Upper lobe of right lung (tissue), 1 donor: ENCODE measurements at places on chromosomes 16 and 17. TPM values are rescaled to one million over a fixed set of nuclear protein-coding genes. Genes with fewer than 3 reads are reported as not detected.

GRCh38 chr17:29840884-29841283, 89.1 kb downstream of the SSH2 start:
- DNase-seq: no peak
- H3K4me3 ChIP-seq: no peak overlapping the region
- no peaks in the 10 kb centered on the region for H3K36me3 ChIP-seq
- H3K4me1 ChIP-seq: peaks cover 3% of the 10 kb centered on the region

DNA sequence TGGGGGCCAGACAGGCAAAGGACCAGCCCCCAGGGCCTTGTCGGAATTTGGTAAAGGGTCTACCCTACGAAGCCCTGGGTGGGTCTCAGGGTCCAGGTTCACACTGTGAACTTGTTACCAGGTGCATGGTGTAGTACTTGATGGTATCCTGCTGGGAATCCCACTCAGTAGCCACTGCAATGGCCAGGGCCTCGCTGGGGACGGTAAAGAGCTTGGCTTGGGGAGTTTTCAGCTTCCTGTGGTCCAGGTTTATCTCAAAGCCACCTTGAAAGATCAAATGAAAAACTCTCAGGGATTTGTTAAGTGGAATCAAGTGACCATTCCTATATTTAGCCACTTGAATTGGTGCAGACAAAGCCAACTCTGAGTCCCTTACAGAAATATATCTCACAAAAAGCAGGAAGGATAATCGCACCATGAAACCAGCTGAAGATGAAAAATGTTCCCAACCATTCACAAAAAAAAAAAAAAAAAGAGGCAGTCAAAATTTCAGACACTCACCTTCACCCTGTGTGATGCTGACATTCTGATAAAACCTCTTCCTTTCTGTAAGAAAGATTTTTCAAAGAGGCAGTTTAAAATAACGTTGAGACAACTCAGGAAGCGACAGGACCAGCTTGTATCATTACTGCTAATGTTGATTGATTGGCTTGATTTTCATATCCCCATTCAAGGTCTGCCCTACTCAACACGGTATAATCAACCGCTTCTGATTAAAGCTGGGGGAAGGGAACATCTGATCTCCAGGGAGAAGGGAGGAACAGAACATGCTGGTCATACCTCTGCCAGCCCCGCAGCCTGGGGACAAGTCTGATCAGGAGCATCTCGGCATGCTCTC, 10.6 kb downstream of the ATPAF2 start:
- peaks cover 6% of the 10 kb centered on the region for H3K4me1 ChIP-seq
- no peak overlapping the region for H3K27ac ChIP-seq
- H3K36me3 ChIP-seq: peaks cover 6% of the 10 kb centered on the region
- no peak overlapping the region for H3K4me3 ChIP-seq
- DNase-seq: no peak

- H3K4me3 ChIP-seq: no peak overlapping the region
- DNase-seq: no peak
- H3K4me1 ChIP-seq: no peaks in the 10 kb centered on the region
- H3K27me3 ChIP-seq: no peaks in the 10 kb centered on the region
Measured at GRCh38 chr17:69090365-69090764, 29.6 kb upstream of the ABCA9 start.

- no peaks in the 10 kb centered on the region for H3K27me3 ChIP-seq
- H3K4me1 ChIP-seq: peaks cover 89% of the 10 kb centered on the region
- H3K4me3 ChIP-seq: no peak overlapping the region
- peak overlapping the region; percentile 77 for H3K27ac ChIP-seq
- no peak for DNase-seq
Measured at GRCh38 chr17:78387977-78388941, 9.8 kb downstream of the PGS1 start.

DNA sequence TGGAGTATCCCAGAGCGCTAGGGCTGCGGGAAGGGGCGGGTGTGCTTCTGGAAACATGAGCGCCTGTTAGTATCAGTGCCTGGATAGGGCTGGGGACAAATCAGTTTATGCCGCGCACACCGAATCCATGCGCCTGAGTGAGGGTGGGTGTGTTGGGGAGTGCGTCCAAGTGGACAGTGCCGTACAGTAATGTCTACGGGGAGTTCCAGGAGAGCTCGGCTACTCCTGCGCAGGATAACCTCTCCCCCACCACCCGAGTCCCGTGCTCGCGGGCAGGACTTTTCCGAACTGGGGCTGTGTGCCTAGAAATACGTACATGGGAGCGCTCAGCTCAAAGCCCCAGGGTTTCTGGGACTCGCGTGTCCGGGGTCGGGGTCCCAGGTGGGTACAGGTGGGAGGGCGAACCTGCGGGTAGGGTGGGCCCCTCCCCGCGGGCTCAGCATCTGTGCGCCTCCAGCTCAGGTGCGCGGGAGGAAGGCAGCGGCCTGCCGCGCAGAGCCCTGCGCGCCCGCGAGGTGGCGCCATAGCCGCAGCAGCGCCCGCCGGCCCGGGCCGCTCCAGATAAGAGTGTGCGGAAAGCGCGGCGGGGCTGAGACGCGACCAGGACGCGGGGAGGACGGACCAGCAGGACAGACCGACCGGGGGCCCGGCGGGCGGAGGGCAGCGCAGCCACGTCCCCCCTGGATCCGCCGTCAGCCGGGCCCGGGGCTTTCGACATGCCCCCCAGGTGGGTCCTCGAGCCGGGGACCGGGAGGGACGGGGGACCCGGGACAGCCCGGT, at the start of gene HIC1:
Gene HIC1 (plus strand): TSS at position 592 of the 780 bp plus-strand sequence. CDS start 1,588 bp downstream, outside the sequence.
- peaks cover 5% of the 10 kb centered on the region for H3K27me3 ChIP-seq
- peaks cover 3% of the 10 kb centered on the region for H3K36me3 ChIP-seq
- DNase-seq: peak; percentile 87
- H3K27ac ChIP-seq: peak within 1 kb of the TSS; percentile 84

- H3K4me1 ChIP-seq: no peaks in the 10 kb centered on the region
- no peak overlapping the region for H3K27ac ChIP-seq
- DNase-seq: no peak
- H3K36me3 ChIP-seq: no peaks in the 10 kb centered on the region
- H3K4me3 ChIP-seq: no peak overlapping the region
Measured at GRCh38 chr16:74107795-74108610, 188.6 kb upstream of the PSMD7 start.

DNA sequence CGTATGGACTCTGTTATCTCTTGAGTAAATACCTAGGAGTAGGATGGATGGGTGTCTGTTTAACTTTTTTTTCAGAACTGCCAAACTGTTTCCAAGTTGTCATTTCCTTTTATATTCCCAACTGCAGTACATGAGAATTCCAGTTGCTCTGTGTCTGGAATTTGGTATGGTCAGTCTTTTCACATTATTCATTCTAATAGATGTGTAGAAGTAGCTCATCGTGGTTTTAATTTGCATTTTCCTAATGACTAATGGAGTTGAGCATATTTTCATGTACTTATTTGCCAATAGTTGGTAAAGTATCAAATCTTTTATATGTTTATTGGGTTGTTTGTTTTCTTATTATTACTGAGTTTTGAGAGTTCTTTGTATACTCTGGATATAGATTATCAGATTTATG, 27.0 kb downstream of the MRTFB start:
- H3K27ac ChIP-seq: peak overlapping the region; percentile 48
- H3K27me3 ChIP-seq: no peaks in the 10 kb centered on the region

DNA sequence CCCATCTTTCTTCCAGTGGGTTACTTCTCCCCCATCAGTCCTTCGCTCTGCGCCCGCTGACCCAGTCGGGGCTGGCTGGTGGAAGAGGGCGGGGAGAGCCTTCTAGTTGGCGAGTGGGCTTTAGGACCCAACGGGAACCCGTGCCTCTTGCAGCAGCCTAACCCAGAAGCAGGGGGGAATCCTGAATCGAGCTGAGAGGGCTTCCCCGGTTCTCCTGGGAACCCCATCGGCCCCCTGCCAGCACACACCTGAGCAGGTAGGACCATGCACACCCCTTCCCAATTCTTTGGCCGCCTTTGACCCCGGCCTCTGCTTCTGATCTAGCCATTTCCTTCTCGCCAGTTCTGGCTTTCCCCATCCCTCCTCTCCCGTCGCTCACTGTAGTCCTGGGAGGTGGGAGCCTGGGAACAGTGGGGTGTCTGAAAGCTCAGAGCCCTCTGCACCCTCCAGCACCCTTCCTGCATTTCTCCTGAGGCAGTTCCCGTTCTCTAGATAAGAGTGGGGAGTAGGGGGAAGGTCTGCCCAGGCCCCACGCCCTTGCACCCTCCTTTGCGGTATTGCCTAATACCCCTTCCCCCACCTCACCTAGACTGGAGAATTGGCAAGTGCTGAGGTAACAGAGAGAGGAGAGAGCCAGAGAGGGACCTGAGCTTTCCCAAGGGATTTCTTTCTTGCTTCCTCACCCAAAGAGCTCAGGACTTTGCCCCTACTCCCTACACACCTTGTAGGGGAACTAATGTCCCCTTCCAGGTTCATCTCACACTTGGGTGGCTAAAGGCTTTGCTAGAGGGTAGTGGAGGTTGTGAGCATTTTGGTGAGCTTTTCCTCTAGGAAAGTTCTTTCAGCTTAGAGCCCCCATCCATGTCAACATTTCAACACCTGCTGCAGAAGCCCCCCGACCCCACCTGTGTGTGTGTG, at the start of gene RARA:
Gene RARA (plus strand): TSS at position 150 of the 918 bp plus-strand sequence. CDS start 22,039 bp downstream, outside the sequence.
- H3K27ac ChIP-seq: peak within 1 kb of the TSS; percentile 82
- peak; percentile 83 for DNase-seq
- H3K4me1 ChIP-seq: peaks cover 87% of the 10 kb centered on the region
- no peaks in the 10 kb centered on the region for H3K36me3 ChIP-seq
- no peaks in the 10 kb centered on the region for H3K27me3 ChIP-seq

DNA sequence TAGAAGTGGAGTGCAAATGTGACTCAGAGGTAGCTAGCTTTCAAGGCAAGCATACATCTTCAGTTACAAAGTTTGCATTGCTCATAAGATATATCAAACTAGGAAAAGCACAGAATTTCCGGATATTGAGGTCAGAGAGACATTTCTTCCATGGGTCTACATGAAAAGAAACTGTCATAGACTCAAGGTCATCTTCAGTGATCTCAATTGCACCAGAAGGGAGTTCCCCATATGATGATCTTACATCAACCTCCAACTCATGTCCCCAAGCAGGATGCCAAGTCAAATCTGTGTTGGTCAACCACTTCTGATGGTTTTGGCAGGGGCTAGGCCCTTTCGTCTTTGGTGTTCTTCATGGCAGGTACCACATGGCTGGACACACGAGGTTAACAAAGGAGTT, 459.9 kb upstream of the MAF start:
- H3K27ac ChIP-seq: no peak overlapping the region
- H3K36me3 ChIP-seq: no peaks in the 10 kb centered on the region
- no peaks in the 10 kb centered on the region for H3K4me1 ChIP-seq
- no peak for DNase-seq

DNA sequence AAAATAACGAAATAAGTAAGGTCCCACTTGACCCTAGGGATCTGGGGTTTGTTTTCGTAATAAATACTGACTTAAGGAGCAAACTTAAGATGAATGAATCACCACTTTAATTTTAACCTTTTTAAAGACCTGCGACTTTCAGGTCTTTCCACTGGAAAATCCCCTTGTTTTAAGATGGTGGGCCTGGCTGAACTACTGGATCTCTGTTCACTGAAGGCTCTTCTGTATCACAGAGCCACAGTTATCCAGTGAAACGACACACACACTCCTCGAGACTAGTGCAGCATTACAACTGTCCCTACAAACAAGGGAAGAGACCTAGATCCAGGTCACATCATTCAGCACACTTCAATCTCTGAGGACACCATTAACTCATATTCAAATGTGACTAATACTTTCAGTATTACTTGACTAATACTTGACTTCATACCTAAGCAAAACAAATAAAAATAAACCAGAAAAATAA, 299.0 kb downstream of the CEP112 start:
- H3K4me3 ChIP-seq: no peak overlapping the region
- H3K27ac ChIP-seq: no peak overlapping the region
- no peaks in the 10 kb centered on the region for H3K27me3 ChIP-seq

- H3K4me1 ChIP-seq: peaks cover 10% of the 10 kb centered on the region
- no peak for DNase-seq
- H3K27ac ChIP-seq: no peak overlapping the region
- H3K36me3 ChIP-seq: no peaks in the 10 kb centered on the region
- H3K4me3 ChIP-seq: no peak overlapping the region
Measured at GRCh38 chr17:79054200-79054960, 20.2 kb upstream of the ENGASE start.

- DNase-seq: no peak
- no peaks in the 10 kb centered on the region for H3K27me3 ChIP-seq
- peaks cover 25% of the 10 kb centered on the region for H3K4me1 ChIP-seq
- peaks cover 25% of the 10 kb centered on the region for H3K36me3 ChIP-seq
- H3K27ac ChIP-seq: peak overlapping the region; percentile 87
- H3K4me3 ChIP-seq: peak overlapping the region; percentile 50
Measured at GRCh38 chr17:38464251-38464722, 36.0 kb downstream of the ARHGAP23 start.

DNA sequence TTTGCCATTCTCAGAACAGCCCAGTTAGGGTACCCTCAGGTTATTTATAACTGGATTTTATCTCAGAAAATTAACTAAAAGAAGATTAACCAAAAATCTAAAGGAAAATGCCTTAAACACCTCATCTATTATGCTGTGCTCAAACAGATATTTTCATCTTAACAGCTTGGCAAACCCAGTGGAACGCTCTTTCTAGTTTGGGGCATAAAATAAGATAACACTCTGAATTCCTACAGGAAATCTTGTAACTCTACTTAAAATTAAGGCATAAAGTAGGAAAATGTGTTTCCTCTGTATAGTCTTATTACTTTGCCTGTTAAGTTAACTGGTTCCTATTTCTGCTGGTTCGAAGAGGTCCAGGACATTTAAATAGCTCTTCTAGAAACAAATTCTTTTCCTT, 723.9 kb downstream of the MAF start:
- H3K4me1 ChIP-seq: no peaks in the 10 kb centered on the region
- H3K27ac ChIP-seq: no peak overlapping the region
- H3K4me3 ChIP-seq: no peak overlapping the region
- H3K36me3 ChIP-seq: no peaks in the 10 kb centered on the region

- H3K27me3 ChIP-seq: no peaks in the 10 kb centered on the region
- no peak overlapping the region for H3K4me3 ChIP-seq
- peaks cover 35% of the 10 kb centered on the region for H3K36me3 ChIP-seq
- DNase-seq: no peak
- H3K27ac ChIP-seq: no peak overlapping the region
- peaks cover 38% of the 10 kb centered on the region for H3K4me1 ChIP-seq
Measured at GRCh38 chr17:73285916-73286862, 24.5 kb upstream of the CPSF4L start.

SLC6A2 gene
- not detected for total RNA-seq

RMI2 gene
- 1.2 TPM for total RNA-seq

CCL23 gene
- 26.5 TPM for total RNA-seq

IRX3 gene
- 89.2 TPM for total RNA-seq

CARD14 gene
- 1.1 TPM for total RNA-seq
